Effector memory CD8-positive, alpha-beta T cell (primary cell): ENCODE measurements at places on chromosomes 16 and 17.

GRCh38 chr16:55294129-55294528 lies 29.9 kb upstream of the IRX6 start:
- no peak for DNase-seq

DNA sequence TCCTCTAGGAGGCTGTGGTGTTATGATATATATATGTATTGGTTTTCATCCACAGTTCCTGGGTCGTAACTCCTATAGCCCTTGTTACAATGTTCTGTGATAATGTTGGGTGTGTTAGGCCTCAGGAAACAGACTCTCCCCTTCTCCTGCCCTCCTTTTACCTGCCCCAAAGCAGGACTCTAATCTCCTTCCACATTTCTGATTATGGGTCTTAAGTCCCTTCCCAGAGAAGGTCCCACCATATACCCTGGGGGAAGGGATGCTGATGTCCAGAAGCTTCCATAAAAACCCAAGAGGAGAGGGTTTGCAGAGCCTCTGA lies 450 bp upstream of the C1QBP start:
- no peak for DNase-seq

- DNase-seq, result no peak
These were observed 6.1 kb downstream of the GOT2 start for GRCh38 chr16:58727796-58728568.

GRCh38 chr16:87056083-87056482 lies 261.1 kb downstream of the C16orf95 start:
- DNase-seq, result no peak

- no peak for DNase-seq
These were observed 5.9 kb upstream of the MYO15A start for GRCh38 chr17:18102640-18103039.

- no peak for DNase-seq
These were observed 1.6 kb downstream of the AHSP start for GRCh38 chr16:31529108-31529936.

GRCh38 chr17:6195123-6195522 lies 124.9 kb downstream of the WSCD1 start:
- DNase-seq, result no peak

- peak; percentile 69 for DNase-seq
These were observed 70.8 kb downstream of the ABR start for GRCh38 chr17:1108765-1109605.

- DNase-seq, result no peak
These were observed 29.0 kb downstream of the MARCHF10 start for GRCh38 chr17:62778990-62779681.

- no peak for DNase-seq
These were observed 85.5 kb upstream of the MSI2 start for GRCh38 chr17:57170866-57171265.

GRCh38 chr16:83744441-83744981 lies 63.3 kb upstream of the HSBP1 start:
- peak; percentile 0 for DNase-seq

- DNase-seq, result no peak
These were observed 30.0 kb downstream of the USP32 start for GRCh38 chr17:60361889-60362288.

GRCh38 chr16:69417520-69418199 lies 6.8 kb upstream of the CYB5B start:
- DNase-seq, result no peak

DNA sequence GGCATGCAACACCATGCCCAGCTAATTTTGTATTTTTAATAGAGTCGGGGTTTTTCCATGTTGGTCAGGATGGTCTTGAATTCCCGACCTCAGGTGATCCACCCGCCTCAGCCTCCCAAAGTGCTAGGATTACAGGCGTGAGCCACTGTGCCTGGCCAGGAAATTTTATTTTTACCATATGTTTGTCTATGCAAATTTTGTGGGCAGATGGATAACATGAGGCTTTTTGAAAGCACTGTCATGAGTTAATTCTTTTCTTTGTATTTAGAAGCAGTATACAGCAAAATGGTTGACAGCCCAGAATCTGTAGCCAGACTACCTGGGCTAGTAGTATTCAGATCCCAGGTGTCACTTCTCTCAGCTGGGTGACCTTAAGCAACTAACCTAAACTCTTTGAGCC lies 8.5 kb upstream of the KPNB1 start:
- no peak for DNase-seq

GRCh38 chr17:41771389-41772206 lies 14.9 kb downstream of the JUP start:
- DNase-seq, result no peak

DNA sequence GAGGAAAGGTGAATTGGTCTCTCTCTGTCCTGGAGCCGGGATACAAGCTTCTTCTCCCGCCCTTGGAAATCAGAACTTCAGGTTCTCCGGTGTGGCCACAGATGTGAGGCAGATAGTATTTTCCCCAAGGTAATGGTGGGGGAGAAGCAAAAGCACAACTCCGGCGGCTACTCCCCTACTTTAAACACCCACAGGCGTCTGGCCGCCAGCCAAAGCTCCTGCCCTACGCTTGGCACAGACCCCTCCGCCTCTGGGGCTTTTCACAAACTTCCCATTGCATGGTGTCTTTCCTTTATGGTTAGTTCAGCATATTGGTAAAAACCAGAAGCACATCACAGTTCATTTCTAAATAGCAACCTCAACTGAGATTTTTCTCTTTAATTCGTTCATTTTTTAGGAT lies 39.4 kb upstream of the B4GALNT2 start:
- DNase-seq, result no peak

DNA sequence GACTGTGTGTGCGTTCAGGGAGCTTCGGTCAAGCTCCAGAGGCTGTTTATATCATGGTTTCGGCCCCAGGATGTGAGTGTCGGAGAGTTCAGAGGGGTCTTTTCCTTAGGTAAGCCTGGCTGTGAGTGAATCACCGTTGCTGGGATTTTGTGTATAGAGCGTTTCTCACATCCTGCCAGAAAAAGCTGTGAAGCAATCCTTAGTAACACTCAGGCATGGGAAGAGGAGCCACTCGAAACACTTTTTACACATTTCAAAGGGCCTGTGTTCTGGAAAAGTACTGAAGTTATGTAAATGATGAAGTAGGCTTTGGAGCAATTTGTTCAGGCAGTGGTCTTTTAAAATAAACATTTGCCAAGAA lies 662 bp downstream of the PGS1 start:
- DNase-seq, result no peak

DNA sequence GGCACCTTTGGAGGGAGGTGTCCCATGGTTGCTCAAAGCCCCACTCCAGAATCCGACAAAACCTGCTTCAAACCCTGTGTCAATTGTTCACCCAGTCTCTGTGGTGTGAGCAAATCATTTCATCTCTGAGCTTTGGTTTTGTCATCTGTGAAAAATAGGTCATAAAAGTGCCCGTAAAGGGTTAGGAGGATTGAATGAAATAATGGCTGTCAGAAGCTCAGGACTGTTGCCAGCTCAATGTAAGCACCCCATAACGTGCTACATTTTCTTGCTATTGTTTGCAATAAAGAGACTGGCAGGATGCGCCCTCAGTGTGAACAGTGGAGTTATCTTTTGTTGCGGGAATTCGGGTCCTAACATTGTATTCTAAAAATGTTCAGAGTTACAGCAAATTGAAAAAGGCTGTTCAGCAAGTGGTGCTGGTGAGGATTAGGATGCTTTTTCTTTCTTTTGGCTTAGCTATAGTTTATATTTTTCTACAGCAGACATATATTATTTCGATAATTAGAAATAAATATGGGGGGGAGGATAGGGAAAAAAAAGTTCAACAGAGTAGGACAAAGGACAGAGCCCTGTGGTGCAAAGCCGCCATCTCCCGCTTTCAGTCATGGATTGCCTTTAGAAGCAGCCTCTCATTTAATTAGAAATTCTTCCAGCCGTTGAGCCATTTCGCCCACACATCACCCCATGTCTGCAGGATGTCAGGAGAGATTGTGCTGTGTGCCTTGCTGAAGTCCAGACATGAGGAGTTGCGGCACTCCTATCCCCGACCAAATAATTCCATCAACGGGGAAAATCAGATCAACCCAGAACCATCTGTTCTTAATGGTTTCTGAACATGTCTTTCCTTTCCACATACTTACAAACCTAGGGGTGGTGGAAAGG lies 20.9 kb upstream of the PYY start:
- DNase-seq, result no peak

DNA sequence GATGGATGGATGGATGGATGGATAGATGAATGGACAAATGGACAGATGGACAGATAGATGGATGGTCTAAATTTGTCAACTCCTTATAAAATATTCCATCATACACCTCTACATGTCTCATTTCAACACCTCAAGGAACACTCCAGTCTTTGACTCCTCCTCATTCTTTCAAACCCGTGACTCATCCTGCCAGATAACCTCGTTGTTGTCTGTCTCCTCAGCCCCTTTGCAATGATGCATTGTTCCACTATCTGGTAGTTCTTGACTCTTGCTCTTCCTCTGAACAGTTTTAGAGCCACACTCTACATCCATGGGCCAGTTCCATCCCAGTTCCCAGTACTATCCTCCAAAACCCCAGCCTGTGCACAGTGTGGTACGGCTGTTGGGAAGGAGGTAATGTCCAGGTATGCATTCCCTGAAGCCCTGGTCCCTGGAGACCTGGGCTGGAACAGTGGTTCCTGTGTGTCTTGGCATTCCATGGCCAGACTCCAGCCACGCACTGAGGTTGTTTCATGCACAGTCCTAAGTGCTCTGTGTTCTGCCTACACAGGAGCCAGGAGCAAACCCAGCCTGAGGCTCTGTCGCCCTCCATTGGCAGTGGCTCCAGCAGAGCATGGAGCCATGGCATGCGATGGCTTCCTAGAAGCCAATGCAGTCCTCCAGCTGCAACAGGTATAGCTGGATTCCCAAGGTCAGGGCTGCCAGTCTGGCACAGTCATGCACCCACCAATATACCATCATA lies 105.7 kb downstream of the C17orf67 start:
- DNase-seq, result no peak

DNA sequence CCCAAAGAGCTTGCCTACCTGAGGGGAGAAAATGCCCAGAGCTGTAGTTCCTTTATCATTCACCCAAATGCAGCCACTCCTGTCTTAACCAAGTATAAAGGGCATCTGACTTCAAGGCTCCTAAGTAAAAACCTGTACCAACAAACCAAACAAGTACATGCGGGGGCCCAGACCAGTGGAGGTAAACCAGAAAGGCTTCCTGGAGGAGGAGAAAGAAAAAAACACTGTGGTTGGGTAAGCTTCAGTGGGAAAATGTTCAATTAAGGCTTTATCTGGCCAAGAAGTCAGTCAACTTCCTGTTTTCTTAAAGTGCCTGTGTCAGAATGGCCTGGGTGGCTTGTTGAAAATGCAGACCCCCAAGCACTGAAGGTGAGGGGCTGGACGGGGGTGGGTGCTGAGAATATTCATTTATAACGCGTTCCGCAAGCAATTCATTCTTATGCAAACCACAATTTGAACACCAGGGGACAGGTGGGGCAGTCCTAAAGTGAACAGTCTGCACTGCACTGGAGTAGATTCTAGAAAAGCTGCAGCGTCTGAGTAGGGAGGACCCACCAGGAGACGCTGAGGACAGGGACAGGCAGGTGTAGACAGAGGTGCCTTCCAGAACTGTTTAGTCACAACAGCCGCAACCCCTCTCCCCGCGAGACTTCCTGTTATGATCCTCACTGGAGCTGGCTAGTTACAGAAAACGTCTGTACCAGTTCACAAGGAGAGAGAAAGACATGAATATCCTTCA lies 467.1 kb downstream of the SOX9 start:
- no peak for DNase-seq

DNA sequence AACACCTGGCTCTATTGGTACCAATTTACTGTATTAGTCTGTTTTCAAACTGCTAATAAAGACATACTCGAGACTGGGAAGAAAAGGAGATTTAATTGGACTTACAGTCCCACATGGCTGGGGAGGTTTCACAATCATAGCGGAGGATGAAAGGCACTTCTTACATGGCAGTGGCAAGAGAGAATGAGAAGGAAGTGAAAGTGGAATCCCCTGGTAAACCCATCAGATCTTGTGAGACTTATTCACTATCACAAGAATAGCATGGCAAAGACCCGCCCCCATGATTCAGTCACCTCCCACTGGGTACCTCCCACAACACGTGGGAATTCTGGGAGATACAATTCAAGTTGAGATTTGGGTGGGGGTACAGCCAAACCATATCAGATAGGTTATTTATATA lies 22.6 kb upstream of the GOSR1 start:
- DNase-seq, result no peak

GRCh38 chr17:3915995-3916696 lies at the start of gene P2RX1:
TSS of gene P2RX1 (minus strand) at chr17:3916465. CDS start at chr17:3916225, 240 bp downstream.
- no peak for DNase-seq

GRCh38 chr17:9256751-9257629 lies 235.7 kb downstream of the NTN1 start:
- no peak for DNase-seq

DNA sequence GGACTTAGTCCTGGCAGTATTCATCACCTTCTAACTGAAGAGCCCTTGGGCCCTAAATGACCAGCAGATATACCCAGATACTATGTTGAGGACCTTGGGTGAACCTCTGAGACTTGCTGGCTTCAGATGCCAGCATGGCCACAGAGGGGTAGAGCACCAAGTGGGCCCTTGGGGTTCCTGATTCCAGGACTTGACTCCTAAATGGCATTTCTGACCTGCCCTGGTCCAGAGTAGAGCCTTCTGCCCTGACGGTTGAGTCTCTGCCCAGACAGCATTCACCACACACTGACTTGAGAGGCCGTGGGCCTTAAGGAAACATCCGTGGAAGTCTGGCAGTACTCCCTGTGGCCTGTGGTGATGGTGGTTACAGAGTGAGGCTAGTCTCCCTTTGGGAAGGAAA lies 2.8 kb upstream of the APPBP2 start:
- DNase-seq, result no peak

- no peak for DNase-seq
These were observed 24.9 kb downstream of the HMOX2 start for GRCh38 chr16:4501071-4501478.

DNA sequence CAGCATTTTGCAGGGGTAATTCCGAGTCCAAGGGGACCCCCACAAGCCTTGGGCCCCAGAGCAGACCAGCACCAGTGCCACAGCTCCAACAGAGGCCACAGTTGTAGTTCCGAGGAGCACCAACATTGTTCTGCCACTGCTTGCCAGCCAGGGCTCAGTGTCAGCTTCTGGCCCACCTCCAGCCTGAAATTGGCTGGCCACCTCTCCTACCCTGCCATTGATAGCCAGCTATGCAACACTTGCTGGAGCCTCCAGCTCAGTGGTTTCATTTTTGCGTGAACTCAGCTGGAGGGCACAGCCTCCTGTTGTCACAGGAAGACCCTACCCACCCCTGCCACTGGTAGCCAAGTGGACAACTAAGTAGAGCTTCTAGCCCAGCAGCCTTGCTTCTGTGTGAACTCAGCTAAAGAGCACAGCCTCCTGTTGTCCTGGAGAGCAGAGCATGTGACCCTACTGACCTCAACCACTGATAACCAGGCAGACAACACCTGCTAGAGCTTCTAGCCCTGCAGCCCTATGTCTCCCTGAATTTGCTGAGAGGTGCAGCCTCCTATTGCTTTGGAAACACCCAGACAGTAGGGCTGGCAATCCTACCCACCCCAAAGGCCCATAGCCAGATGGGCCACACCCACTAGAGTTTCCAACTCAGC lies 24.9 kb downstream of the HYDIN start:
- DNase-seq, result no peak

- DNase-seq, result no peak
These were observed 2.1 kb downstream of the CMTM1 start for GRCh38 chr16:66568355-66568754.

GRCh38 chr16:54930005-54930868 lies at the start of gene IRX5:
TSS of gene IRX5 (plus strand) at chr16:54930865. CDS start at chr16:54931199, 334 bp downstream.
- no peak for DNase-seq
